ENCODE measurements at places on chromosomes 12 and 14.

- DNase-seq = no peak
These were observed 29.2 kb downstream of the TMEM229B start for GRCh38 chr14:67459336-67459735.

GRCh38 chr12:120540445-120540844 lies 6.3 kb downstream of the RNF10 start:
- DNase-seq = no peak

GRCh38 chr12:195951-196350 lies 18.0 kb downstream of the SLC6A12 start:
- no peak for DNase-seq

GRCh38 chr12:113173081-113173698 lies 12.1 kb downstream of the DDX54 start:
- no peak for DNase-seq

DNA sequence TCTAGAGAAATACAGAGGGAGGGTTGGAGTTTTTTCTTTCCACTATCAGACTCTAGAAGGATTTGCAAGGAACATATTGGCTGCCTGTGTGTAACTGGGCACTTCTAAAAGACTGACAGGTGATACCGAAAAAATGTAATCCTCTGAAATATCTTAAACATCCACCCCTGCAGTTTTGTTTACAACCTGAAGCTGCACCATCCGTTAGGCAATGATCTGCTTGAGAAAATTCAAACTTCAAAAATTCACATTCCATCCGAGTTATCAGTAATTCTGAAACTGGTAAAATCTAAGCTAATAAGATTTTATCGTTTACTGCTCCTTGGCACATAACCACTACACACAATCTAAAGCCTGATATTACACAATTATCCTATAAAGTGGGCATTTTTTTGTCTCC lies 528.6 kb downstream of the FUT8 start:
- no peak for DNase-seq

GRCh38 chr14:103221781-103222358 lies 98.6 kb downstream of the TNFAIP2 start:
- no peak for DNase-seq

DNA sequence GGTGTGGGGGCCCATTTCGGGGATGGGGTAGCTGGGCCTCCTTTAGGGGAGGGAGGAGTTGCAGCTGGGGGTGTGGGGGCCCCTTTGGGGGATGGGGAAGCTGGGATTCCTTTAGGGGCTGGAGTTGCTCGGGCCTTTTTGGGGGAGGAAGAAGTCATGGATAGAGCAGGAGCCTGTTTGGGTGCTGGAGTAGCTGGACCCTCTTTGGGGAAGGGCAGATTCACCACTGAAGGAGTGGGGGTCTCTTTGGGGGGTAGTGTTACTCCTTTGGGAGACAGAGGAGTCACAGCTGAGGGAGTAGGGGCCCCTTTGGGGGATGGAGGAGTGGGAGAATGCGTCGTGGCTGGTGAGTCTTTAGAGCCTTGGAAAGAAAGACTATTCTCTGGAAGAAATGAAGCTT lies 6.5 kb downstream of the NACA start:
- no peak for DNase-seq

GRCh38 chr14:33899723-33900341 lies 51.0 kb downstream of the EGLN3 start:
- DNase-seq = no peak

GRCh38 chr14:49991491-49991890 lies 98.6 kb downstream of the ARF6 start:
- no peak for DNase-seq

GRCh38 chr12:115323223-115323905 lies 639.4 kb upstream of the TBX3 start:
- no peak for DNase-seq

DNA sequence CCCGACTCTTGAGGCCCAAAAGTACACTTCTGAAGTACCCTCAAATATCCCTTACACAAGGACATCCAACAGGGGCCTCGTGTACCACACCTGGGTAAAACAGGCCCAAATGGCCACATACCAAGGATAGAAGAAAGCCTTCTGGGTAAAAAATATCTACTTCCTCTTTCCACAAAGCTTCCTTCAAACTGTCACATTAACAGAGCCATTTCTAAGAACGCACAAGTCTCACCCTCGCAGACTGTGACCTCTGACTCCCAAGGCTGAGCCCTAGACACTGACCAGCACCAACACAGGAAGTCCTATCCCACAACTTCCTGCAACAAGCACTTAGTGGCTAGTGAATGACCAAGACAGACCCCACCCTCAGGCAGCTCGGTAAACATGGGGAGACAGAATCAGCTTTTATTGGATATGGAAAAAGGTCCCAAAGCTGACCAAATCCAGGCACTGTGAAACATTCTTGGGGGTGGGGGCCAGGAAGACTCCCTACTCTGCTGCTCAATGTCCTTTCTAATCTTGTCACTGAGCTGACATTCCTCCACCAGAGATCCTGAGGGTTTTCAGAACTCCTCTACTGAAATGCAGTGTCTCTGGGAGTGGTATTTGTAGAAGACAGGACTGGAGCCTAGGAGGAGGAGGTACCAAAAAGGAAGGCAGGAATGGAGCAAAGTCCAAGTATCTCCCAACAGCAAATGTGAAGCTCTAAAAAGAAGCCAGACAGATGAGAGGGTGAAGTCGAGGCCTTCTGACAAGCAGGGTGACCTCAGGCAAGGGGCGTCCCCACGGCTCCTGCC lies 15.9 kb downstream of the KCTD10 start:
- no peak for DNase-seq

DNA sequence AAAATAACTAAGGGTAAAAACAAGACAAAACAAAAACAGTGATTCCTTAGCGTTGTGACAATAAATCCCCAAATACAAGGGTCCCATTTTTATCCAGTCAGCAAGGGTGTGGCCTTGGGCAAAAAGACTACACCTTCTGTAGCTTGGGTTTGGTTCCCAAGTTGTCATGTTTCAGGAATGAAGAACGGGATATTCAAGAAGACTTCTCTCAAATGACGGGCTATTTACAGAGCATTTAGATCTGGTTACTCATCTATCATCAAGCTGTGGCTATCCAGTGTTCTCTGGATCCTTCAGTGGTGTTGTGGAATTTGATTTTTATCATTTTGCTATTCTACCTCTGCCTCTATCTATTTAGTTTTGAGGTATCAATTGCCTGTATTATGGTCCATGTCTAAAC lies 219.7 kb downstream of the SLC25A21 start:
- no peak for DNase-seq

- DNase-seq = no peak
These were observed 55.0 kb downstream of the AP5M1 start for GRCh38 chr14:57323721-57324120.

DNA sequence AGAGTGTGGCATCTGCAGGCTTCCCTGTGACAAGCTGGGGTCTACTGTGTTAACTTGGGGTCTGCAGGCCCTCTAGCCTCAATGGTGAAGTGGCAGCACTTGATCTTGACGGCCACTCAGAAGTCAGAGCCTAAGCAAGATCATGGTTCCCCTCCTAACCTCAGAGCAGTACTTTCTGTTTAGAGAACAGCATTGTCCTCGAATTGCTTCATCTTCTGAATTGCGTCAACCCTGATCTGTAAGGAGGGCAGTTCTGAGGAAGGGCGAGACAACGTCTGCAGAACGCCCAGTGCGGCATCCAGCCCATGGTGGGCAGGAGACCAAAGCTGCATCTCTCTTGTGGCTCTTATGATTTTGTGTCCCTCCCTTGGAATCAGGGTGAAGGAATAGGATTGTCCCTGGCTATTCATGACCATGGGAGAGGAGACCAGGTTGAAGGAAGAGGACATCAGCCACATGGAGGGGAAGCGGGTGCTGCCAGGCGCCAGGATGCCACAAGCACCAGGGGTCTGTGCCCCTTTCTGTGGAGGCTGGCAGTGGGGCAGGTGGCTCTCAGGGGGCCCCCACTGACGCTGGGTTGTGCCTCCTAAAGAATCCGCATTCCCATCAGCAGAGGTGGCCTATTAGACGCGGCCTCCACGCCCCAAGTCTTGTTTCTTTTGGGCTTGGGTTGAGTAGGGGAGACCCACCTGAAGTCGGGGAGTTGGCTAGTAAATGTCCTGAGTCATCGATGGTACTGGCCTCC lies 2.2 kb downstream of the SERPINA9 start:
- no peak for DNase-seq

- no peak for DNase-seq
These were observed 108.1 kb downstream of the DENND5B start for GRCh38 chr12:31482816-31483215.

DNA sequence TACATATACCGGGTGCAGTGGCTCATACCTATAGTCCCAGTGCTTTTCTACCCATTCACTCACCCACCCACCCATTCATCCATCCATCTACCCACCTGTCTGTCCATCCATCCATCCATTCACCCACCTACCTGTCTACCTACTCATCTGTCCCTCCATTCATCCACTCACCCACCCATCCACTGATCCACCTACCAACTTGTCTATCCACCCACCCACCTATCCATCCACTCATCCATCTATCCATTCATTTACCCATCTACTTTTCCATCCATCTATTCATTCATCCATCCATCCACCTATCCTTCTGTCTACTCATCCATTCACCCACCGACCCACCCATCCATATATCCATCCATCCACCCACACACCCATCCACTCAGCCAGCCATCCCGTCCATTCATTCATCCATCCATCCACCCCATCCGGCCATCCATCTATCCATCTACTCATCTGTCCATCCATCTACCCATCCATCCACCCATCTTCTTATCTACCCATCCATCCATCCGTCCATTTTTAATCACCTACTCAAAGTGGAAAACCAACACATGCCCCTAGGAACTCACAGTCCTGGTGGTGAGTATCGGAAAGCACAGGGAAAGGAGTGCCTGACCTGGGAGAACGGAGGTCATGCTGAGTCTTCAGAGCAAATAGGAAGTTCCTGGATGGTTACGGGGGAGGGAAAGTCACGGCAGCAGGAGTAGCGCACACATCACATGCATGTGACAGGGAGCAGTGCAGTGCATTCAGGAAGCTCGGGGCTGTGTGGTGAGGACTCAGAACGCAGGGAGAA lies 20.0 kb downstream of the DDX51 start:
- no peak for DNase-seq

DNA sequence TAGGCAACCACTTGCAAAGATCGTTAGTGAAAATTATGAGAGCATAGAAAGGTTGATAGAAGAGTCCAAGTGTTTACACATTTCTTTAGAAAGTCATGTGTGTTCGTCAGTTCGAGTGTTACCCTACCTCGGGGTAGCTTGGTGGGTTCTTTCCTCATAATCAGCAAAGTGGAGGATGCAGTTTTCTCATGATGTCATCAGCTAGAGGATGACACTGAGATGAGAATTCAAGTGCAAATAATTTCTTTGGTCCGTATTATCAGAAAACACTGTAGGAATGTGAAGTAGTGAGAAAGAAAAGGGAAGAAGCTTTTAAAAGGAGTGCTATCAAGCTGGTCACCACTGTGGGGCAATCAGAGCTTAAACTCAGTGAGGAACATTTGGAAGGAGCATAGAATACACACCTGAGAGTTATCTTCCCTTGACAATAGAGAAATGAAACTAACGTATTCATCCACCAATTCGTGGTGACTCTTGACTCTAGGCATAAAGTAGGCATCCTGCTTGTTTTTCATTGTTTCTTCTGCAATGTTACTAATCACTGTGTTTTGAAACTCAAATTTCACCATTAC lies 1340.9 kb upstream of the TMEM132C start:
- peak; percentile 15 for DNase-seq

DNA sequence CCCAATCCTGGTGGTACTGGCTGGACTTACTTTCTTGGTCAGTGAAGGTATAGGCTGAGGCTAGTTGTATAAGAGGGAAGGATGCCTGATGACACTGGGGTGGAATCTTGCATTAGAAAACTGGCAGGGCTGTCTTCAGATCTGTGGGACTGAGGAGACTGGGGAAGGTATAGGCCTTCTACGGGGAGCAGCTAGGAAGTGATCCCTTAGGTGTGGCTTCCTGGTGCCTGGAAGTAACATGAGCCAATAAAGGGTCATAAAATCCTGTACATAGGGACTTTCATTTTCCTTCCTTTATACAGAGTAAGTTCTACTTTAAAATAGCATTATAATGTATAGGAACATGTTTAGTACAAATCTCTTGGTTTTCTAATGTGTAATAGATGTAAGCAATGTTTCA lies 716.8 kb downstream of the LRFN5 start:
- no peak for DNase-seq

DNA sequence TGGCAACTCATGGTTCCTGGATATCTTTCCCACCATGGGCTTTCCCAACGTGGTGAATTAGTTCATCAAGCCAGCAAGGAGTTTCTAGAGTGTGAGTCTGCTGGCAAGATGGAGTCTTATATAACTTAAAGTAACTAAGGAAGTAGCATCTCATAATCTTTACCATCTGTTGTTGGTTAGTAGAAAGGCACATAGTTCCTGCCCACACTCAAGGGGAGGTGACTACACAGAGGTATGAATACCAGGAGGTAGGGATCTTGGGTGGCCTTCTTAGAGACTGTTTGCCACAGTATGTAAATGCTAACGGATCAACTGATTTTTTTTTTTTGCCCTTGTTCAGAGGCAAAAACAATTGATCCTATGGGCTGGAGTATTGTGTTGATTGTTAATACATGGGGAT lies 446.9 kb downstream of the ATP23 start:
- DNase-seq = no peak

DNA sequence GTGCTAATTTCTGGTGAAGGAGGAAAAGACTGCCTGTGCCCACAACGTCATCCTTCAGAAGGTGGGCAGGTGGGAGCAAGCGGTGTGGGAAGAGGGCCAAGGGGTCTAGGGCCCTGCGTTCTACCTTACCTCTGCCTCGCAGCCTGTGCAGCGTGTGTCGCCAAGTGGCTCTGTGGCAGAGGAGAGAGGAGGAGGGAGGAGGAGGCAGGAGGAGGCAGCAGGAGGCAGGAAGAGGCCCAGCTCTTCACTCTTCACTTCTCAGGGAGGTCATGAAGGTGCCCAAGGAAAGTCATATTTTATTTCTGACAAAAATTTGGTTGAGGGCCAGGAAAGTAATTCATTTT lies 177.9 kb downstream of the MYRFL start:
- DNase-seq = no peak

- no peak for DNase-seq
These were observed 57.7 kb downstream of the ADGRD1 start for GRCh38 chr12:131011165-131012079.

DNA sequence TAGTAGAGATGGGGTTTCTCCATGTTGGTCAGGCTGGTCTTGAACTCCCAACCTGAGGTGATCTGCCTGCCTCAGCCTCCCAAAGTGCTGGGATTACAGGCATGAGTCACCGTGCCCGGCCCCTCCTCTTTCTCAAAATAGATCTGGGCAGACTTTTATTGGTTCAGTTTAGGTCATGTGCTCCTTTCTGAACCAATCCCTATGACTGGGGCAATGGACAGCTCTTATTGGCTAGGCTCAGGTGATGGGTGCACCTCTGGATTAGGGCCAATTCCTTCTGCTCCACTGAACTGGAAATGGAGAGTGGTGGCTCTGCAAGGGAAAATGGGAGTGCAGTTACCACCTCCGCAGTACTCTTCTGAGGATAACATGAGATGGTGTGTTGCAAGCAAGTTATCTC lies 6.2 kb upstream of the ATP6V0A2 start:
- DNase-seq = no peak

- DNase-seq = no peak
These were observed 81.8 kb upstream of the STAC3 start for GRCh38 chr12:57332646-57333312.

GRCh38 chr14:49893309-49894213 lies 679 bp downstream of the ARF6 start:
- peak; percentile 47 for DNase-seq

- peak; percentile 37 for DNase-seq
These were observed 718 bp downstream of the CCDC92 start for GRCh38 chr12:123971770-123972456.

- DNase-seq = peak; percentile 63
These were observed 1.6 kb downstream of the CTDSP2 start for GRCh38 chr12:57844709-57845477.

- no peak for DNase-seq
These were observed 21.5 kb downstream of the USP44 start for GRCh38 chr12:95529693-95530225.

Measured in cerebellum (tissue), 4 donors.